Right renal pelvis (tissue), 4 donors: ENCODE measurements at places on chromosomes 2 and 18. TPM values are rescaled to one million over a fixed set of nuclear protein-coding genes. Genes with fewer than 3 reads are reported as not detected.

GRCh38 chr2:23769364-23769763 lies 157.6 kb downstream of the ATAD2B start:
- no peak for DNase-seq

DNA sequence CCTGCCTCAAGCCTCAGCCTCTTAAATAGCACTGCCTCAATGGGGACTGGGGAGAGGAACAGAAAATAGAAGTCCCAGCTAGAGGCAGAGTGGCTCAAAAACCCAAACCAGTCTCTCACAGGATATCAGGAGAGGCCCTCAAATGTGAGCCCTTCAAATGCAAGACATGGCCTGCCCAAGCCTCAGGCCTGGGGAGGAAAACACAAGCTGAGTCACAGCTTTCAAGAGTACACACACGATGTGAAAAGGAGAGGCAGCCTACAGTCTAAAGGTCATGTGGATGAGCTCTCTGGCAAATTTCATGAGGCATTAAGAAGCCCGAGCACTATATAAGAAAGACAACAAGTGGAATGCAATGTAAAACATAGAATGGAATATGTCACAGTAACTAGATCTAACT lies 316.6 kb upstream of the MEX3C start:
- DNase-seq: no peak

- no peak for DNase-seq
Measured at GRCh38 chr2:3634596-3635121, 23.3 kb upstream of the ALLC start.

GRCh38 chr2:171762879-171763573 lies 75.8 kb downstream of the DYNC1I2 start:
- no peak for DNase-seq

The ATP6V1C2 gene
- polyA plus RNA-seq: 7.3 TPM

The SESTD1 gene
- polyA plus RNA-seq: 74.7 TPM

The ZAP70 gene
- polyA plus RNA-seq: 1.7 TPM

The TUBA4B gene
- 0.87 TPM for polyA plus RNA-seq

The IL36A gene
- not detected for polyA plus RNA-seq
